Stimulated activated CD4-positive, alpha-beta T cell treated with anti-CD3 and anti-CD28 coated beads, Interleukin-1b, Interleukin-23, amount 100 ng/mL, for 1 hour (primary cell): ENCODE measurements at places on chromosomes 11 and 22.

DNA sequence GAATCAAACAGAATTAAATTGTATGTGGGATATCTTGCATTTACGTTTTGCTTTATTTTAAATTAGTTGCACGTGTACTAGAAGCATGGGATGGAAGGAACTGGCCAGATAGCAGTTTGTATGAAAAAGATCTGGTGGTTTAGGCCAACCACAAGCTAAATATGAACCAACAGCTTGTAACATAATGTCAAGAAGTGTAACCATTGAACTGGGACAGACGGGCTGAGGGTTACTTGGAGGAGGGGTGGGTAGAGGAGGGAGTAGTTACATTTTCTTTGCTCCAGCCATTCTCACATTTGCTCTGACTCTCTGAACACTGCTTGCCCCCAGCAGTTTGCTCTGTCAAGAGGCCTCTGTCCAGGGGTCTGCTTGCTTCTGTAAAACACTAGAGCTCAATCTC is 31.7 kb upstream of the CXCR5 start:
- DNase-seq: no peak

- DNase-seq: no peak
Measured at GRCh38 chr11:113317339-113317738, 3.0 kb downstream of the TTC12 start.

DNA sequence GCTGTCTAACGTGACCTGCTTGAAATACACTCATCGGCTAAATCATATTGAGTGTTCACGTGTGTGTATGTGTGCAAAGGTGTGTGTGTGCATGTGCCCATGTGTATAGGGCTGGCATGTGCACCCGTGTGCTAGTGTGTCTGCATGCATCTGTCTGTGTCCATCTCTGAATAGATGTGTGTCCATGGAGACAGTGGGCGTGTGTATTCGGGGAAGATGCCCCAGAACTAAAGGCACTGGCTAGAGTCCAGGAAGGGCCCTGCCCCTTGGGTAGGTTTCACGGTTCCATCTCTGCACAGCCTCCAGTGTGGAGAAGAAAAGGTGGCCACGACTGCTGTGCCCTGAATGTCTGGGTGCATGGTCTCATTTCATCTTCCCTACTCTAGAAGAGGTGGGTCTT is 220.3 kb downstream of the MN1 start:
- no peak for DNase-seq

DNA sequence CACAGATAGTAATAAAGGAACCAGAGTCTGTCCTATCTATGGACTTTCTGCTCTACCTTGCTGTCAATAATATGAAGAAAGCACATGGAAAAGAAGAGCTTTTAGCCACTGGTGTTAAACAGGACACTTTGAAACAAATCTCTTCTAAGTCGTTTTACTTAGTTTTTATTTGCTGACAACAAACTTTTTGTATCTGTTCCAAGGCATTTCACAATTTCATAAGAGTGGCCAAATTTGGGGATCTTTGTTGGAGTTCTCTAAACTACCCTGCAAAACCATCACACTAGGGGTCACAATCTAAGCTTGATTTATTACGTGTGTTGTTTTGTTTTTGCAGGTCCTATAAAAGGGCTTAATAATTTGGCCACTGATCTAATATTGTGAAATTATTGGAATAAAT is 54.4 kb downstream of the BBOX1 start:
- DNase-seq: no peak

DNA sequence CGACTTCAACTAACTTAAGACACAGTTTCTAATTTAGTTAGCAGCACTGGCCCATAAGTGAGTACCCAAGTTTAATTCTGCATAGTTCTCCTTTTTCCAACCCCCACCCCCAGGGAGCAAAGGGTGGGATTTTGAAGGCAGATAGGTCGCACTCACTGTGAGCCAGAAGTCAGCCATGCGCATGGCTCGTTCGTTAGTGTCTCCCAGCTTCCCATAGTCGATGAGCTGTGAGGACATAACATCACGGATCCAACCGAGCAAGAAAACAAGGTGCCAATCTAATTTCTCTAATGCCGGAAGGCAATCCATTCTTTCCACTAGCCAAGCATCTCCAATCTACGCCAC is 577 bp downstream of the MRPL17 start:
- no peak for DNase-seq

DNA sequence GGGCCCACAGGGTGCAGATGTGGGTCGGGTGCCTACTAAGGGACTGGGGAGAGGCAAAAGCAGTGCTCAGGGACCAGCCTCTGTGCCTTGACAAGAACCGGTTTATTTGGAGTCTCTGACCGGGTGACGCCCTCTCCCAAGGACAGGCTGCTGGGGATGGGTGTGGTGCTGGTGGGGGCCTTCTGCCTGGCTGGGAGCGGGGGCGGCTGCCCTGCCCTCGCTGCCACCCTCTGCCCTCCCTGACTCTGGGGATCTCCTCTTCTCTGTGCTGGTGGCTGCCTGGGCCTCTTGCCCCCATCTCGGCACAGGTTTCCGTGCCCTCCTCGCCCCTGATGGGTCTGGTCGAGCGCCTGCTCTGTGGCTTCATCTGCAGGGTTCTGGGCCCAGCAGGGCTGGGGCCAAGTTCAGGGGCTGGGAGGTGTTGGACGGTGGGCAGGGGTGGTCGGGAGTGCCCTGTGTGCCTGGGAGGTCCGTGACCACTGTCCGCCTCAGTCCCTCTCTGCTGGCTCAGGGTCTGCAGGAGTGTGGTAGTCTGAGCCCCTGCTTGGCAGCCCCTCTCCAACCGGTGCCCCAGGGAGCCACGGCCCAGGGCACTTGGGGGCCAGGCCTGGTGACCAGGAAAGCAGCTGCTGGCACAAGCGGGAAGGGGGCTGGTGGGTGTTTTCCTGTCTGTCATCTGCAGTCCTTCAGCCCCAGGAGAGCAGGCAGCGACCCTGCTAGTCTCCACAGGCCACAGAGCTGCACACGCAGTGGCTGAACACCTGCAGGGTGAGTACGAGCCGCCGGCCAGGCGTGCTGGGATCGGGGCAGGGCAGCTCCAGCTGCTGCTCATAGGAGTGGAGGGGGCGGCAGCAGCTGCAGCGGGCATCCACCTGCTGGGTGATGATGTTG is 23.5 kb downstream of the MUC6 start:
- no peak for DNase-seq

- DNase-seq: no peak
Measured at GRCh38 chr11:64858467-64859263, 14.2 kb upstream of the CDC42BPG start.

- DNase-seq: no peak
Measured at GRCh38 chr11:112844517-112844916, 116.7 kb upstream of the NCAM1 start.

DNA sequence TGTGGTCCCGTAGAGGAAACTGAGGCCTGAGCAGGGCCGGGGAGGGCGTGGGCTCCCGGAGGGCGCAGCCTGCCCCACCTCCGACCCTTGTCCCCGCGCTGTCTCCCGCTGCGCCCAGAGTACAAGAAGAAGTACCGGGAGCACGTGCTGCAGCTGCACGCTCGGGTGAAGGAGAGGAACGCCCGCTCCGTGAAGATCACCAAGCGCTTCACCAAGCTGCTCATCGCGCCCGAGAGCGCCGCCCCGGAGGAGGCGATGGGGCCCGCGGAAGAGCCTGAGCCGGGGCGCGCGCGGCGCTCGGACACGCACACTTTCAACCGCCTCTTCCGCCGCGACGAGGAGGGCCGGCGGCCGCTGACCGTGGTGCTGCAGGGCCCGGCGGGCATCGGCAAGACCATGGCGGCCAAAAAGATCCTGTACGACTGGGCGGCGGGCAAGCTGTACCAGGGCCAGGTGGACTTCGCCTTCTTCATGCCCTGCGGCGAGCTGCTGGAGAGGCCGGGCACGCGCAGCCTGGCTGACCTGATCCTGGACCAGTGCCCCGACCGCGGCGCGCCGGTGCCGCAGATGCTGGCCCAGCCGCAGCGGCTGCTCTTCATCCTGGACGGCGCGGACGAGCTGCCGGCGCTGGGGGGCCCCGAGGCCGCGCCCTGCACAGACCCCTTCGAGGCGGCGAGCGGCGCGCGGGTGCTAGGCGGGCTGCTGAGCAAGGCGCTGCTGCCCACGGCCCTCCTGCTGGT is 1.9 kb downstream of the NLRP6 start:
- no peak for DNase-seq

DNA sequence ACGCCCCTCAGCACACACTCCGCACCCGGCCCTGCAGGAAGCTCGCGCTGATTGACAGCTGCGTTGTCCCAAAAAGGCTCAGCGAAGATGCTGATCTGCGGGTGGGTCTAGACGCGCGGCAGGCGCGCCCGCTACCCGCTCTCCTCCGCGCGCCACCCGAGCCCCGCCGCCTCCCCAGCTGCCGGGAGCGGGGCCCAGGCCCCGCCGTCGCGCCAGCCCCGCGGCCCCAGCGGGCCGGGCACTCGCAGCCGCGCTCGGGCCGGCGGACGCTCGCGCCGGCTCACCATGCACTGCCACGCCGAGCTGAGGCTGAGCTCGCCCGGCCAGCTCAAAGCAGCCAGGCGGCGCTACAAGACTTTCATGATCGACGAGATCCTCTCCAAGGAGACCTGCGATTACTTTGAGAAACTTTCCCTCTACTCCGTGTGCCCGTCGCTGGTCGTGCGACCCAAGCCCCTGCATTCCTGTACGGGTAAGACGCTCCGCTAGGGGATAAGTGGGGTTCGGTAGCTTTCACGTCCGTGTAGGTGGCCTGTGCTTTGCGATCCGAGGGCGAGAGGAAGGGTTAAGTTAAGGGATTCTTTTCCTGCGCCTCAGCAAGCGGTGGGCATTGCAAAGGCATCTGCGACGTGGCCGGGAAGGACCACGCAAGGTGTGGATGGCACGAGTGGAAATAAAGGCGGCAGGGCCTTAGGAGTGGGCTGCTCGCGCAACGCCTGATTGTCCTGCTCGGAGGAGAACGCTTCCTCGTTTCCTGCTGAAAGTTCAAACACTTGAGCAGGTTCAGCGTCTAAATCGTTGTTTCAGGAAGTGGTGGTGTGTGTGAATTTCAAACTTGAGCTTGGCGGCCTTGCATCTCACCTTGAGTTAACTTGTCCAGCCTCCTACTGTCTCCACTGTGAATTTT is at the start of gene BARX2:
BARX2 (plus strand) TSS at position 98 of the 907 bp plus-strand sequence; CDS start at position 286, 188 bp downstream.
- no peak for DNase-seq

GRCh38 chr11:64500176-64501013 is 90.6 kb upstream of the SLC22A12 start:
- no peak for DNase-seq

DNA sequence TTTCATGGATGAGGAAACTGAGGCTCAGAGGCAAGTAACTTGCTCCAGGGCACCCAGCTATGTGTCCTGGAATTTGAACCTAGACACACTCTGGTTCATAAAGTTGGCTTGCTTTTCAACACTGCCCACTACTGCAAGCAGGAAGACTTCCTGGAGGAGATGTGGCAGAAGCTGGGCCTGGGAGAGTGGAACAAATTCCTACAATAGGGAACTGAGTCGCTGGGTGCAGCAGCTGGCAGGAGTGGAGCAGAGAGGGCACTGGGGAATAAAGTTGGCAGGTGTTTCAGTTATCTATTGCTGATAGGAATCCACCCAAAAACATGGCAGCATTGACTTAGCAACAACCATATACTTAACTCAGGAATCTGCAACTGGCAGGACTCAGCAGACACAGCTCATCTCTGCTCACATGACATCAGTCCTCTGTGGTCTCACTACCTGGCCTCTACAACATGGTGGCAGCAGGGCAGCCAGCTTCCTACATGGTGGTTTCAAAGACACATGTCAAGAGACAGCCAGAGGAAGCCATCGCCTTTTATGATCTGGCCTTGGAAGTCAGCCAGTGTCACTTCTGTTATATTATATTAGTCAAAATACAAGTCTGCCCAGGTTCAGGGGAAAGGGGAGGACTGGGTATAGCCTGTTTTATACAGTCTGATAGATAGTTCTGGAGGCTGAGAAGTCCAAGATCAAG is 10.6 kb upstream of the CARD10 start:
- DNase-seq: no peak

DNA sequence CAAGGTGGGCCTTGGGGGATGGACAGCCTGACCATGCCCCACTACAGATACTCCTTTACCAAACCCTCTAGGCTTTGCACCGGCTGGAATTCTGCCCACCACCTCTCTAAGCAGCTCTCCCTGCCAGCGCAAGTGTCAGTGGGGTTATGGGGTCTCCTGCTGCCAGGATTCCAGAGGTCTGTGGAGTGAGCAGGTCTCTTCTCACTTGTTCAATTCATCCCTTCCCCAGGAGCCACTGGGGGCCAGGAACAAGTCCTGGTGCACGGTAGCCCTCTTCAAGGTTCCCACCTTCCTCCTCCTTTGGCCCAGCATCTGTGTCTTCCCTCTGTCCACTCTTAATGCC is 30.5 kb downstream of the CCDC15 start:
- no peak for DNase-seq

DNA sequence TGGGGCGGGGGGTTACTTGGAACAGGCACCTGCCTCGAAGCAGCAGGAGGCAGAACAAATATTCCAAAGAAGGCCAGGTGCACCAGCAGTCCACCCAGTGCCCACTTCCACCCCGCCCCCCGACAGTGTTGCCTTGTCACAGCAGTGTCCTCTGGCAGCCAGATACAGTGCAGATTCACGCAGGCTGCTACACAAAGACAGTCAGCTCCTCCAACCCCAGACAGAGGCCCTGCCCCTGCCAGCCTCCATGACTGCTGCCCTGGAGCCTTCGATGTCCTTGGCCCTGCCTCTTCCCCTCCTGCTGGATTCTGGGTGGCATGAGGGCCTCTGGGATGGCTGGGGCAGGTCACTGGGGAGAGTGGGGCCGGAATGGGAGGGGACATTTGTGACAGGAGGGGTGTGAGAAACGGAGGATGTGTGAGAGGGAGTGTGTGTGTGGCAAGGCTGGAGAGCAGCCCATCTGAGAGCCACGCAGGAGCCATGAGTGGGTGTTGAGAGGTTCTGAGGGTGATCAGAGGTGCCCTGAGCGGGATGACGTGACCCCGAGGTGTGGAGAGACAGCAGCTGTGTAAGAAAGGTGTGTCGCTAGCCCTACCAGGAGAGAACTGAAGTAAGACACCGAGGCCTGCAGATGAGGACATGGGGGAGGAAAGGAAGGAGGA is 173.7 kb downstream of the CEP164 start:
- no peak for DNase-seq

- DNase-seq: no peak
Measured at GRCh38 chr11:98227278-98227677, 793.5 kb upstream of the CNTN5 start.

DNA sequence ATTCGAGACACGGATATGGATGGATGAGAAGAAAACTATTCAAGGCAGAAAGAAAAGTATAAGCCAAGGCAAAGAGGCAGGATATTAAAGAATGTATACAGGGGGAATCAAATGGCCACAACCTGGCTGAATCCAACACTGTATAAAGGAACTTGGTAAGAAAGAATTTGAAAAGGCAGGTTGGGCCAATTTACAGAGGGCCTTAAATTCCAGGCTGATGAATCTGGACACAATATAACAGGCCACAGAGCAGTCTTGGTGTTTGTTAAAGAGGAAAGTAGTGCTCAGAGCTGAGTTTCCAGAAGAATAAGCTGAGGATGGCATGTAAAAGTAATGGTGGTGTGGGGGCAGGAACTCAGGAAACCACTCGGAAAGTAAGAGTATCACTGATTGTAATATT is 72.3 kb upstream of the POU2AF2 start:
- no peak for DNase-seq

DNA sequence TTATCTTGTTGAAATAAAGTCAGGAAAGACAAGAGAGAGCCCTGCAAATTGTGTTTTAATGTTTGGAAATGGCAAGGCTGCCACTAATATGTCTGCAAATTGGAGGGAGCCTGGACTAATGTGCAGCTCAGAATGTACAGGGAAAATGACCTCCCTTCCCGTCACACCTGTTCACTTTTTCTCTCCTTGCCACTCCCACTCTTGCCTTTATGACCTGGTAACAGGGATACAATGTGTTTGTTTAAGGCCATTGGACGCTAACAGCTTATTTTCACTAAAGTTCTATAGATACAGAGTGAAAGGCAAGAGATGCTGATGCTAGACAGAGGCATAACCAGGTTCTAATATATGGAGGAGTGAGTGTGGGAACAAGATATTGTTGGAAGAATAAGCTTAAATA is 203.9 kb downstream of the RAB38 start:
- no peak for DNase-seq
